ENCODE measurements at places on chromosomes 6 and 20.

DNA sequence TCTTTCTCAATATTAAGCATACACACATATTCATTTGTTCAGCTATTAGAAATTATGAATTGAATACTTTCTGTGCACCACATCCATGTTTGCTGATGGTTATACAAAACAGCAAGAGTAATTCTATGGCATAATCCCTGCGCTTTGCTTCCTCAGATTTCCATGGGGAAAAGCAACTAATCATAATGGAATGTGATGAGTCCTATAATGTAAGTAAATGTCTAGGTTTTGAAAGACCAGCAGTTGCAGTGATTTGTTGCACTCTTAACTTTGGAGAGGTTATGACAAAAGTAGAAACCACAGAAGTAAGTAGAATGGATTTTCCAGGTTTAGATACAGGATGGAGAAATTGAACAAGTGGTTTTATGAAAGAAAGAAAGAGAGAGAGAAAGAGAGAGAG is 652.1 kb downstream of the CBLN4 start:
- DNase-seq: no peak

DNA sequence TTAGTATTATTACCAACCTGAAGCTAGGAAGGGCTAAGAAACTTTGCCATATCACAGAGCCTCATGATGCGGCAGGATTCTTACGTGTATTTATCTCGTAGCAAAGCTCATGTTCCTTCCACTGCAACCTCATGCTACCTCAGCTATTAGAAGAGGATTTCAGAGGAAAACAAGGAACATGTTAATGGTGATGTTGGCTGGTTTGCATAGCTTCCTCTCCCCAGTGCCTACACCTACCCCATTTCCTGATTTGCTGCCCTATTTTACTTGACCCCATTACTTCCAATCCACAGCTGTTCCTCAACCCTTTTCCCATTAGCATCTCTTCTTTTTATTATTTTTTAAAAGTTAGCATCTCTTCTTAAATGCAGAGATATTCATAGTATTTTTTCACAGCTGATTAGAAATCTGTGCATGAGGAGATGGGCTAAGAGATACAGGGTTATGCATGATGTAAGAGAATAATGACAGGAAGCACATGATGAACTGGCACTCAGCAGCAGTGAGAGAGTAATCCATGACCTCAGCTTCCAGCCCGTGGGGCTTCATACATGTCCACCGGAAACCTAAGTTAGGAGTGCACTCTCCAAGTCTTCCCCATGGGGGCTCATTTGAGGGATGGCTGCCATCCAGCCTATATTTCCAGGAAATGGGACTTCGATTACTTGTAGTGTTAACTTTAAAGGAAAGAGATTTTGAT is 106.1 kb upstream of the ASF1A start:
- DNase-seq: no peak

GRCh38 chr20:25282034-25282781 is 34.3 kb downstream of the PYGB start:
- no peak for DNase-seq

DNA sequence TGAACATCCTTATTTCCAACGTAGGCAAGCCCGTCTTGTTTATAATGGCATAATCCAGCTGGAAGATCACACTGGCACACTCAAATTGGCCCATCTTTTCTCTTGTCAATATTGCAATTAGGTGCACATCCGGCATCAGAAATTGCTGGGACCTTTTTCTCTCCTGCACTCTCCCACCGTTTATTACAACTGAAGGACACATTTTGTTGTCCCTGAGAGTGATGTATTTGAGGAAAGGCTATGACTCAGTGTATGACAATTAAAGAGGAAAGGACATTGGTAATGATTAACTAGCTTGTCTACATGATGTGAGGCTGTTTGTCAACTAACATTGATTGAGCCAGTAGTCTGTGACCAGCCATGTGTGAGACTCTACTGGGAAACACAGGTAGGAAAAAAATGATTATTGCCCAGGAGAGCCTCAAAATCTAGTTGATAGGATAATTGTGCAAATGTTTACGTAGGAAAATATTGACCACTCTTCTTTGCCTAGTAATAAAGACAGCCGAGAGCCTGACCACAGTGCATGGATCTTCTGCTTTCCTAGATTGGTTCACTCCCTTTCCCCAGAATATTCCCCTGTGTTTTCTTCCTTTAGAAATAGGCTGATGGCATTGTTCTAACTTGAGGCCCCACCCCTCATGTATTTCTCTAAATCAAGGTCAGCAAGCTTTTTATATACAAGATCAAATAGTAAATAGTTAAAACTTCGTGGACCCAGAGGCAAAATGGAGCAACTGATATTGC is 230.0 kb upstream of the BTBD3 start:
- DNase-seq: no peak

DNA sequence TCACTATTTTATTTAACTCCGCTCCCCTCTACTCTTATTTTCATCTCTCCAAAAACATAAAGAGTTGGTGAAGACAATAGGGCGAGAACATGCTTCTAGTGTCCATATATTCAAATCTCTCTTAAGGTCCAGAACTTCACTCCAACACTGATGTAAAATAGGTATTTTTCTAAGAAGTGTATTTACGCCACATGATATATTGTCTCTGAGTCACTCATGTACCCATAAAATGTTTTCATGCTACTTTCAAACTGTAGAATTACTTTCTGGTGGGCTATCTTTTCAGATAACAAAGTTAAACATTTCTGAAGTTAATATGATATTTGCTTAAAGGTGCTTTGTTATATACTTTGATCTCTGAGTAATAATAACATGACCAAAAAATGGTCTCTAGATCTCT is 124.1 kb upstream of the IFNGR1 start:
- DNase-seq: no peak

DNA sequence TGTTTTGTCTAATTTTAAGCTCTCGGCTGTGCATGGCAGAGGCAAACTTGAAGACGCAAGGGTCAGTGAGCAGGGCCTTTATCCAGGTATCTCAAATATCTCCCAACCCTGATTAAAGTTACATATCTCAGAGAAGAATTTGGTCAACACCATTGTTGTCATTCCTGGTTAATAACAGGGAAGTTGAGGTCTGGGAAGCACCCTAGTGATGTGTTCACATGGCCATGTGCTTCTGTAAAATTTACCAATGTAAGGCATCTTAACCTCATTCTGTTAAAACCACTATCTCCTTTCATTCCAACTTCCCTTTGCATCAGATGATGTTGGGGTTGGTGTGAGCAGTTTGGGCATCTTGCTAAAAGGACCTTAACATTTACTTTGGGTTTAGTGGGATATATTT is 4.0 kb upstream of the FAM110A start:
- no peak for DNase-seq

- DNase-seq: no peak
Measured at GRCh38 chr6:137145421-137145820, 28.0 kb downstream of the IL22RA2 start.

GRCh38 chr6:43986177-43986825 is 141.0 kb downstream of the MRPL14 start:
- no peak for DNase-seq

DNA sequence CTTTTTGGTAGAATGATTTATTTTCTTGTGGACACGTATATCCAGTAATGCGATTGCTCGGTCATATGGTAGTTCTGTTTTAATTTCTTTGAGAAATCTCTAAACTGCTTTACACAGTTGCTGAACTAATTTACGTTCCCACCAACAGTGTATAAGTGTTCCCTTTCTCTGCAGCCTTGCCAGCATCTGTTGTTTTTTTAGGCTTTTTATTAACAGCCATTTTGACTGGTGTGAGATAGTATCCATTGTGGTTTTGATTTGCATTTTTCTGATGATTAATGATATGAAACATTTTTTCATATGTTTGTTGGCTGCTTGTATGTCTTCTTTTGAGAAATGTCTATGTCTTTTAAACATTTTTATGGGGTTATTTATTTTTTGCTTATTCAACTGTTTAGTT is 196.7 kb downstream of the MOXD1 start:
- DNase-seq: no peak

DNA sequence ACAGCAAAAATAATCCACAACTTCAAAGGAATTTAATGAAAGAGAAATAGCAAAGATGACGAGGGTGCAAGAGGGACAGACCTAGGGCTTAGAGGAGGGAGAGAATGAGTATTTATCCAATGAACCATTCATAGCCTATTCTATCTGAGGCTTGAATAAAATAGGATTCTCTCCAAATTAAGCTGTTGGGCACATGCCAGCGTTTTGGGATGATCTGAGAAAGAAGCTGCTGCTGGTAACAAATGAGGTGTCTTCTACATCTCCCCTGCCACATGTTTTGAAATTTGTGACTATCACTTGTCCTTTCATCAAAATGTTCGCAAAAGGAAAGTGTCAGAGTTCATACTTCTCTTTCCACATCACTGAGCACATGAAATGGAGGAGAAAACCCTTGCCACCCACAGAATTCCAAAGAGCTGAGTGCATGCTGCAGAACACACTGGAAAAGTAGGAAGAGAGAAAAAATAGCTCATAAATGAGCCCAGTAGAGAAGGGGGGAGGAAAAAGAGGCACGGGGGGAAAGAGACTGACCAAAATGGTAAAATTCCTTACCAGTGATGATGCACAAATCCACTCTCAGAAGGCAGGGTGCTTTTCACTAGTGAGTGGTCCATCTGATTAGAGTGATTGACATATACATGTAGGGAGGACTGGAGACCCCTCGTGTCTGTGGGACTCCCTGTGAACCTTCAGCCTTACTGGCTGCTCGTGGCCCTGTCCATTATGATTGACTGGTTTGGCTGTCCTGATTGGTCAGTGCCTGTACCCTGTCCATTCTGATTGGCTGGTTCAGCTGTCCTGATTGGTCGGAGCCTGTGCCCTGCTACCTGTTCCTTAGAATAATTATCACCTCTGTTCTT is 180.5 kb downstream of the OGFRL1 start:
- DNase-seq: no peak

DNA sequence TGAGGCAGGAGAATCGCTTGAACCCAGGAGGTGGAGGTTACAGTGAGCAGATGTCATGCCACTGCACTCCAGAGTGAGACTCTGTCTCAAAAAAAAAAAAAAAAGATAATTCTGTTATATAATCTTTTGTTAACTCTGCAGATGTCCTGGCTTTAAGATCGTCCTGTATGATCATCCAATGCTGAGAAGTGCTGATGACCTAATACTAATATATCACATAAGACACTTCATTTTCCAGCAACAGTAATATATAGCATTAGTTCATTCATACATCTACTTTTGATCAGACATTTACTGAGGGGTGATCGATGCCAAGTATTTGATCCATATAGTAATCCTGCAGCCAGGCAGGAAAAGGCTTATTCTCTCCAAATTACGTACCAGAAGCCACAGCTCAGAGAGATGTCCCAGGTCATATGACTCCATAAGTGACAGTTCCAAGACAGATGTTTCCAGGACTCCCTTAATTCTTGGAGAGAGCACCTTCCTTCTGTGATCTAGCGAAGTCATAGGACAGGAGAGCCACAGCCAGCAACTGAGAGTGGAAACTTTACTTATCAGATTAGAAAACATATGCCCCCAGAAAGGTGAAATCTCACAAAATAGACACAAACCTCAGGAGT is 60.7 kb downstream of the SHLD1 start:
- DNase-seq: no peak

DNA sequence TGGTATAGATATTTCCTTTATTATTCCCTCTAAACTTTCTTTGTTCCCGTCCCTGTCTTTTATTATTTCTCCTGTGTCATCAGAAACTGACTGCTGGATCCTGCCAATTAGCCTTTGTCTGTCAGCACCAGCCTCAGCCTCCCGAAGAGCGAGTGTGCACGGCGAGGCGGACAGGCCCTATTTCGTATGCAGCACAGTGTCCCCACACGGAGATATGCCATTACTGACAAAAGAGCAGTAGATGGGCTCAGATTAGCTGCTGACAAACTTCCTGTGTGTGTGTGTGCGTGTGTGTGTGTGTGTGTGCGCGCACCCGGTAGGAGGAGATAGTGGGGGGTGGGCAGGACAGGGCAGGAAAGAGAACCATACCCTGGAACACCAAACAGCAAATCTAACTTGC is 99.5 kb upstream of the ZFP64 start:
- no peak for DNase-seq

DNA sequence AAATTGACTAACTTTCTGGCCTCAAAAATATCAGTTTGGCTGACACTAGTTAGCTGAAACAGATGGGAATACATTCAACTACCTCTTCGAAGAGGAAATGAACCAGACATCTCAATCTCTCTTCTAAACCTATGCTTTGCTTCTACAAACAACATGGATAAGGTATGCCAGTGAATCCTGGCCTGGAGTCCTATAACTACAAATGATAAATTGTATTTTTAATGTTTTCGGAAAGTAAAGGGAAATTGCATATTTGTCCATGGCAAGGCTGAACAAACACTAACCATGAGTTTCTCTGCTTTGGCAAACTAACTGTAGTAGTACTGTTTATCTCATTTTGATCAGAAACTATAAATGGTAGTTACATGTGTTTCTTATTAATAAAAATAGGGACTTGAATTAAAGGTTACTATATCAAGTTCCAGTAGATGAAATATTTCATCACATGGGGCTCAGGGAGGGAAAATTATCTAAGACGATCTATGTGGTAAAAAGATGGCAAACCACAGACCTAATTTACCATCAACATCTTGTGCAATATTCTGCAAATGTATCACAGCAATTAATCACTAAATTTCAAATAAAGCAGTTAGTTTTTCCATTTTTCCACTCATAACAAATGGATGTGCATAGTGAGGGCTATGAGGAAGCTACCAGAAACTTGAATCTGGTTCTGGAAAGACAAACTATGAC is 76.8 kb downstream of the COL12A1 start:
- no peak for DNase-seq

DNA sequence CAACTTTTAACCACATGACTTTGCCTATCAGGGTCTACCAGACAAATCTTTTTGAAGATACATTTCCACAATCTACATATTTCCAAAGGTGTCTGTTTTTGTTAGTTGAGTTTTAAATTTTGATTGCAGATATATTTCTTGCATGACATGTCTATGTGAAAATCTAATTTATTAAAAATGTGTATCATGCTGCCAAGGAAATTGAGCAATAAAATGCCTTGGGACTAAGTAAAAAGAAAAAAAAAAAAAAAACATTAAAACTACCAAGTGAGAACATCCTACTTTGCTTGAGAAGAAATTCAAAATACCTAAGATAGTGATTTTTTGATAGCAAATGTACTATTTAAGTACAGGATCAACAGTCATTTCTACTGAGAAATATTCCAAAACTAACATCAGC is 17.7 kb downstream of the SLC17A5 start:
- no peak for DNase-seq

DNA sequence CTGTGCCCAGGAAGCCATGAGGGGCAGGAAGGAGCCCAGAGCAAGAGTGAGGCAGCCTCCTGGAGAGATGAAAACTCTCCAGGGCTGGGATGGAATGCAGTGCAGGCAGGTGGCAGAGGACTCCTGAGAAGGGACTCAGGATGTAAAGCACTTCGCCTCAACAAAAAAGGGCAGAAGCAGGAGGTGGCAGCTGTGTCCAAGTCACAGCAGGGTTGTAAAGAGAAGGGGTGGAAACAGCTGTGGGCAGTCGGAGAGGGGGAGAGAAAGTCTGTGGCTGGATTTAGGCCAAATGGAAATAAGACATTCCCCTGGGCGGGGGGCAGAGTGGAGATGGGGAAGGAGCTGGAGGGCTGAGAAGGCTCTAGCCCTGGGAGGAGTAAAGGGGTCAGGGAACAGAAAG is 34.9 kb downstream of the CYP21A2 start:
- no peak for DNase-seq

All from stimulated activated CD8-positive, alpha-beta memory T cell treated with anti-CD3 and anti-CD28 coated beads, Interleukin-7, amount 100 ng/mL, for 48 hours (primary cell).